ENCODE measurements at places on chromosomes 16 and 17.

- no peak for DNase-seq
Measured at GRCh38 chr16:48335961-48336360, 49.3 kb downstream of the SIAH1 start.

DNA sequence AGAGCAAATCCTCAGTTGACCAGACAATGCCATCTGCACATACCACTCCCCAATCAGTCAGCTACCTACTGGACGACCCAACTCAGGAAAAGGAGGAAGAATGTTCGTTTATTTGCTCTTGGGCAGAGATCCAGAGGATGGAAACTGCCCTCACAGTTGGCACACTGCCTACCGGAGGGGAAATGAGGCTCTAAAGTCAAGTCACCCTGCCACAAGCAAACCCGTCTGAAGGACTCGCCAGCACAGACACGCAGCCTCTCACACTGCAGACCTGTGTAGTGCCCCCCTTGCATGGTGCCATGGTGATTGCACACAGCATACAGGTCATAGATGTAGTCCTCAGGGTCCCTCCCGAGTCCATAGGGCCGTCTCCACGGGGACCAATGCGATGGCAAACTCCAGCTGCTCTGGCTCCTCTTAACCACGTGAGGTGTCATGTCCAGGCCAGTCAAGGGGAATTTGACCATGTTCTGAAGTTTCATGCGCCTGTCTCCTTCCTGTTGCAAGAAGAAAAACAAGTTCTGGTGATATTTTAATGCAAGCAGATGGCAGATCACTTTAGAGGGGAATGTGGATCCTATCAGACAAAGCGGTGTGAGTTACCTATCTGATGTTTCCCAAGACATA, 69.5 kb downstream of the USP31 start:
- DNase-seq: no peak

DNA sequence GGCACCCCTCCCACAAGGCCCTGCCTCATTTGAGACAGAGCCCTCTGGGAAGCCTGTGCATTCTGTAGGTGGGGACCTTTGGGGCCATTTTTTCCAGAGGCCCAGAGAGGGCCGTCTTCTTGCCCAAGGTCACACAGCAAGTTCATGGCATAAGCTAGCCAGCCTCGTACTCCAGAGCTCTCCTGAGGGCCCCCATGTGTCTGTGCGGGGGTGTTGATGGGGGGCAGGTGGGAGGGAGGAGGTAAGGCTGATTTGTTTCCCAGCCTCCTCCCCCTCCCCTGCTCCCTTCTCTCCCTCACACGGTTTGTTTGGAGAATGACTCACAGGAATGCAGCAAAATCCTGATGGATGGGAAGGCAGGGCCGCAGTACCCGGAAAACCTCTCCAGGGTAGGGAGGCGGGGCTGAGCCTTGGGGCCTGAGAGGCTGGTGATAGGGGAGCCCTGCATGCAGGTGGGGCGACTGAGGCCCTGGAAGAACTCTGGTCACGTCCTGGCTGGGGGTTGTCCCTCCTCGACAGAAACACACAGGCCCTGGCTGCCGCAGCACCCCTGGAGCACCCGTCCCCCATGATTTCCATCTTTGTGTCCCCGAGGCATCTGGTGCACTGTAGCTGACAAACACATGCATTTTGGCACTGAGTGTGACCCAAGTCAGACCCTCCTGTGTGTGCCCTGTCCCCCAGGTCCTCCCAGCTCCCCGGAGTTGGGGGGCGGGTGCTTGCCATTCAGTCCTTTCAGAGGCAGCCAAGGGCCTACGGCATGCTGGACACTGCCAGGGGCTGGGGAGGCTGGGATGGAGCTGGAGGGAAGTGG, 29.7 kb downstream of the RAI1 start:
- no peak for DNase-seq

- no peak for DNase-seq
Measured at GRCh38 chr17:75450270-75450669, 6.2 kb upstream of the TMEM94 start.

DNA sequence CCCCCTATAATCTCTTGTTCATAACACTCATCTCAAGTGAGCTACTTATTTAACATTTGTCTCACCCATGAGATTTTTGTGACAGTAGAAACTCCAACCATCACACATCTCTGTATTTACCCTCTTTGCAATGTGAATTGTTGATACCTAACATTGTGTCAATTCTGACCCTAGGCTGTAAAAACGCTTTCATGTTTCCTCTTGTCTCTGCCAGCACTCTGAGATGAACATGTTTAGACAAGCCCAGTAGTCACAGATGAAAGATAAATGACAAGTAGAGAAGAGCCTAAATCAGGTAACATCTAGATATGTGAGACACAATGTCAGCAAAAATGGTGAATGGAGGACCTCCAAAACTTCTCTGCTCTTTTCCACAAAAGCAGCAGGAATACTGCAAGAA, 1254.5 kb upstream of the GOT2 start:
- DNase-seq: no peak

- DNase-seq: no peak
Measured at GRCh38 chr16:64830653-64831052, 291.2 kb downstream of the CDH11 start.

Data from activated T-cell treated with anti-CD3 and anti-CD28 coated beads for 1 hour (primary cell).